ENCODE measurements at places on chromosomes 16 and 17. TPM values are rescaled to one million over a fixed set of nuclear protein-coding genes. Genes with fewer than 3 reads are reported as not detected.
A peak's percentile ranks its signal among the peaks of the same experiment; 100 is the strongest.

Gene KRT28
- total RNA-seq, result not detected

Gene TBX6
- total RNA-seq, result not detected

GRCh38 chr17:58335061-58335731, 6.6 kb upstream of the TSPOAP1 start:
- peaks cover 38% of the 10 kb centered on the region for H3K4me1 ChIP-seq
- H3K36me3 ChIP-seq, result no peaks in the 10 kb centered on the region
- no peak overlapping the region for H3K4me3 ChIP-seq

- H3K4me1 ChIP-seq, result no peaks in the 10 kb centered on the region
- DNase-seq, result no peak
- no peaks in the 10 kb centered on the region for H3K36me3 ChIP-seq
- peaks cover 13% of the 10 kb centered on the region for H3K27me3 ChIP-seq
- H3K27ac ChIP-seq, result no peak overlapping the region
Measured at GRCh38 chr17:65323049-65323448, 185.9 kb downstream of the RGS9 start.

- DNase-seq, result peak; percentile 72
- H3K4me1 ChIP-seq, result peaks cover 27% of the 10 kb centered on the region
- H3K27ac ChIP-seq, result no peak overlapping the region
- H3K36me3 ChIP-seq, result no peaks in the 10 kb centered on the region
- H3K27me3 ChIP-seq, result peaks cover 87% of the 10 kb centered on the region
Measured at GRCh38 chr17:47719411-47720152, 13.5 kb upstream of the TBX21 start.

Data from IMR-90 (cell line).